ENCODE measurements at places on chromosomes 6 and 20. TPM values are rescaled to one million over a fixed set of nuclear protein-coding genes. Genes with fewer than 3 reads are reported as not detected.

DNA sequence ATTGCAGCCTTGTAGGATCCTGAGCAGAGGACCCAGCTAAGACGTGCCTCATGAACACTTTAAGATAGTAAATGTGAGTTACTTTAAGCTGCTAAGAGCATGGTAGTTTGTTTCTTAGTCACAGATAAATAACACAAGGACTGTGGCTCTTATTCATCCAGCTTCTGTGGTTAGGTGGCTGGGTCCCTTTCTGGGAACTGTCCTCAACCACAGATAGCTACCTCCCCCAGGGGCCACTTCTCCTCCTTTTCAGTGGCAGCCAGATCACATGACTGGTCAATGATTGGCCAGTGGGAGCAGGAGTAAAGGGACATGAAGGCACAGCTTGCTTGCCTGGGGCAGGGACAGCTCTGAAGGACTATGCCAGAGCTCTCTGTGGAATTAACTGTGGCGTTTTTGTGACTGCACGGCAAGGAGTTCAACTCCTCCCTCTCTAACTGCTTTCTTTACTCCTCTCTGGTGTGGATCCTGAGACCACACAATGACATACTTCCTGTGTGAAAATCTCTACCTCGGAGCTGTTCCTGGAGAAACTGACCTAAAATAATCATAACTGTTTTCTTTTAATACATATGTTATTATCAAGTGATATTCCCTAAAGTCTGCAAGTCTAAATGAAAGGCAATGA is 76.5 kb downstream of the NRN1 start:
- DNase-seq = no peak

EPHA7 gene
- total RNA-seq = not detected

DNA sequence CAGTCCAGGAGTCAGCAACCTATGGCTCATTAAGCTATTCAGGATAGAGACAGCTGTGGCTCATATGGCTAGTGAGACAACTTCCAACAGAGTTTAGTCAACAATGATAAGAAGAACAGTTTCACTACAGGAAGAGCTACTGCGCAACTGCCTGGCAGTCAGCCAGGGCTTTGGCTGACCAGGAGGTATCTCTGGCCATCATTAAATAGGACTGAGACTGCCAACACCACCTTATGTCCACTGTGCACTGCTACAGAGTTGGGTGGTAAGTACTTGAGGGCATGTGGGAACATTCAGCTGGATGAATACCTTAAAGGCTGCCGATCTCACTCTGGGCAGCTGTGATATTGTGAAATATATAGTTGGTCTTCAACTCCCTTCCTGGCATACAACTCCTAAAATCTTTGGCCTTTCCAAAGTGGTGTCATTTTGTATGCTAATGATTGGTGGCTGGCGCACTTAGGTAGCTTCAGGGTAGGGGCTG is 52.2 kb upstream of the FAM83C start:
- DNase-seq = no peak

- no peak for DNase-seq
These were observed 34.3 kb upstream of the APCDD1L start for GRCh38 chr20:58549231-58550209.

DNA sequence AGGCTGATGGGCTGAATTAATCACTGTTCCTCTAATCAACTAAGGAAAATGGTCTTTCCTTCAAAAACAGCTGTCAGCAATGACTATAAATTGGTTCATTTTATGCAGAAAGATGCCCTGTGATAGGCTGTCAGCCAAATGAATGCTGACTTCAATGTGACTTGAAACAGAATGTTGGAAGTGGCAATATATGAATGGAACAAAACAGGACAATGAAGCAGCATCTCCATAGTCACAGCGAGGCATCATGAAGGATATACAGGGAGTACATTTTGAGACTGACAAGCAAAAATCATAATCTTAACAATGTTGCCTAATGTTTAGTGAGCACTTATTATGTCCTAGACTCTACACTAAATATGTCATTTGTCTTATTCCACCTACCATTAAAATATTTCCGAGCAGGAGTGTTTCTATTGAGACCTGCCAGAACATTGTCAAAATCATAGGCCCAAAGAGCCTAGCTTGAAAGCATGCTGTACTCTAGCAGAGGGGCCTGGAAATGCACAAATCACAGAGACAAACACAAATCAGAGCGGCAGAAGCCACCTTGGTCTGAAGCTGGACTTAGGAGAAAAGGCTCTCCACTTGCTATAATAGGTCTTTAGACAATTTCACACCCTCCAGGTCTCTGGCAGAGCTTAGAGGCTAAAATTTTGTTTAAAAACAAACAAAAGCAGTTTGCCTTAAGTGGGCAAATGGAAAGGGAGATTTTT is 63.3 kb downstream of the FAM50B start:
- no peak for DNase-seq

DNA sequence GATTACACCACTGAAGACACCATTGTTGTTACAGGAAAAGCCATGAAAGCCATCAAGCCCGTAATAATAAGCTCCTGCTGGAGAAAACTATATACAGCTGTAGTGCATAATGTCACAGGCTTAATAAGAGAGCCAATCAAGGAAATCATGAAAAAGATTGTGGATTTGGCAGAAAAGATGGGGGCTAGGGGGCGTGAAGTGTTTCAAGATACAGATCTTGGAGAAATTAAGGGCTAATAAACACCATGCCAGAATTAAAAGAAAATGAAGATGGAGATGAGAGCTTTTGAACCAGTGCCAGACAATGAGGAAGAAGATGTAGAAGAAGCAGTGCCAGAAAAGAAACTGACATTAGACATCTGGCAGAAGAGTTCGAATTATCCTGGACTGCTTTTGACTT is 43.2 kb upstream of the DTNBP1 start:
- no peak for DNase-seq

DNA sequence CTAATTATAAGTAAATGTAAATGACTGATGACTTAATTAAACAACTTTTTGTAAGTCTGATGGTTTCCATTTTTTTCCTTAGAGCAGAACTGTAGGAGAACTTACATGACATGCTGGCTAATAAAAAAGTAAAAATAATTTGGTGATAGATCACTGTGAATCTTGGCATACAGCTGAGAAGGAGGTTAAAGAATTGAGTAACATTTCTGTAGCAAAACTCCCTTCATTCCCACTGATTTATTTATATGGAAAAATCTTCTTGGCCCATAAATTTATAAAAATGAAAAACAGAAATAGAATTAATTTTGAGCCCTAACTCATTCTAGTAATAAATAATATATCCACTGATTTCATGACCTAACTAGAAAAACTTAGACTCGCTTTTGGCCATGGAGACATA is 48.1 kb downstream of the SLC22A3 start:
- DNase-seq = no peak

DNA sequence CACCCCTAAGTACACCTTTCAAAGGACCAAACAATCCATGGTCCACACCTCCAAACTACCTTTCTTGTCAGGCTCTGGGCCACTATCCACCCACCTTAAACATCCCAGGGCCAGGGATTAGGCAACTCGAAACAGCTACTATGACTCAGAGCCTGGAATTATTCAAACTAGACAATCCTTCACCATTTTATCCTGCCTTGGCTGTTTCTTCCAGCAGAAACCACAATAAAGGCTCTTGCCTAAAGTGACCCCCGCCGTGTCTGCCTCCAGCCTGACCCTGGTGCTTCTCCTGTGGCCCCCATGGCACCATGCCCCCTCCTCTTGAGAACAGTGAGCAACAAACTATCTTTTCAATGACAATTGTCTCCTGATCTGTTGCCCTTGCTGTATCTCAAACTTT is 195.5 kb downstream of the EPM2A start:
- no peak for DNase-seq
